ENCODE measurements at places on chromosomes 11 and 22. TPM values are rescaled to one million over a fixed set of nuclear protein-coding genes. Genes with fewer than 3 reads are reported as not detected.
A peak's percentile ranks its signal among the peaks of the same experiment; 100 is the strongest.

Gene TNKS1BP1
- 189 TPM for total RNA-seq

Gene OR5I1
- not detected for total RNA-seq

Gene SUSD2
- 277 TPM for total RNA-seq

Gene SORL1
- 48.3 TPM for total RNA-seq

Gene EMID1
- total RNA-seq = 15.2 TPM

DNA sequence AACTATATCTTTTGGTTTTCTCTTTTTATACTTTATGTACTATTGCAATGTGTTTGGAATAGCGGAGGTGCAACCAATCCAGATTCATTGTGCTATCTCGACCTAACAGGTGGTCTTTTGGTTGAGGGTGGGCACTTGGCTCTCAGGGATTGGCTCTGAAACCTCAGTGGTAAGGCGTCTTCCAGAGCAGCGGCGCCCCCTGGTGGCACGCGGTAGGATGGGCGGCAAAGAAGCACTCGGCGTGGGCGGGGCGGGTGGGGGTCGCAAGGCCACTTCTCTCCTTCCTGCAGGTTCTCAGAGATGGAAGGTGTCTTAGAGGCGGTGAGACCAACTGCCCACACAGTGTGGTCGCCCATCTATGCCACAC is 19.2 kb upstream of the PLET1 start:
- peak; percentile 87 for DNase-seq
- no peaks in the 10 kb centered on the region for H3K36me3 ChIP-seq
- no peaks in the 10 kb centered on the region for H3K27me3 ChIP-seq
- no peak overlapping the region for H3K27ac ChIP-seq
- no peaks in the 10 kb centered on the region for H3K4me1 ChIP-seq

- no peaks in the 10 kb centered on the region for H3K36me3 ChIP-seq
- peak; percentile 17 for DNase-seq
- H3K27ac ChIP-seq = no peak overlapping the region
- no peak overlapping the region for H3K4me3 ChIP-seq
- H3K4me1 ChIP-seq = no peaks in the 10 kb centered on the region
Measured at GRCh38 chr11:125939081-125939521, 6.7 kb upstream of the VSIG10L2 start.

DNA sequence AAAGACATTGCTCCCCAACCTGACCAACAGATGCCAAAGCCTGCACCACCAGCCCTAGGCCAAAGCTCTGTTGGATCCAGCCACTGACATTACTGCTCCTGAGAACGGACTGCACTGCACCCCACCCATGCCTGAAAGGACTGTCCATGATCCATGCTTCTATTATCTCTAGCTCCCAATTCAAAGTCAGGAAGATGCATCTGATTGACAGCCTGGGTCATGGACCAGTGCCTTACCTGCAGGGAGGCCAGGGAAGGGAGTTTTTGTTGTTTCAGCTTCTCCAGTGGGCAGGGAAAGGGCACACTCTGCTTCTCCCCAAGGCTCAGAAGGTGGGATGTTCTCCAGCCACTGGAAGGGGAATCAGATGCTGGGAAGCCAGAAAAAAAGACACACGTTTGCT is 4.8 kb upstream of the PRDM11 start:
- no peak overlapping the region for H3K4me3 ChIP-seq
- H3K27me3 ChIP-seq = no peaks in the 10 kb centered on the region
- DNase-seq = no peak

- peaks cover 17% of the 10 kb centered on the region for H3K4me1 ChIP-seq
- DNase-seq = no peak
- no peaks in the 10 kb centered on the region for H3K36me3 ChIP-seq
- H3K27me3 ChIP-seq = no peaks in the 10 kb centered on the region
Measured at GRCh38 chr11:19374151-19374569, 133.4 kb upstream of the E2F8 start.

- peak overlapping the region; percentile 47 for H3K27ac ChIP-seq
- peak; percentile 92 for DNase-seq
- no peak overlapping the region for H3K4me3 ChIP-seq
- H3K27me3 ChIP-seq = no peaks in the 10 kb centered on the region
Measured at GRCh38 chr22:20606041-20606783, 98.8 kb downstream of the MED15 start.

All from upper lobe of right lung (tissue), 1 donor.